ENCODE measurements at places on chromosomes 13 and 19.

DNA sequence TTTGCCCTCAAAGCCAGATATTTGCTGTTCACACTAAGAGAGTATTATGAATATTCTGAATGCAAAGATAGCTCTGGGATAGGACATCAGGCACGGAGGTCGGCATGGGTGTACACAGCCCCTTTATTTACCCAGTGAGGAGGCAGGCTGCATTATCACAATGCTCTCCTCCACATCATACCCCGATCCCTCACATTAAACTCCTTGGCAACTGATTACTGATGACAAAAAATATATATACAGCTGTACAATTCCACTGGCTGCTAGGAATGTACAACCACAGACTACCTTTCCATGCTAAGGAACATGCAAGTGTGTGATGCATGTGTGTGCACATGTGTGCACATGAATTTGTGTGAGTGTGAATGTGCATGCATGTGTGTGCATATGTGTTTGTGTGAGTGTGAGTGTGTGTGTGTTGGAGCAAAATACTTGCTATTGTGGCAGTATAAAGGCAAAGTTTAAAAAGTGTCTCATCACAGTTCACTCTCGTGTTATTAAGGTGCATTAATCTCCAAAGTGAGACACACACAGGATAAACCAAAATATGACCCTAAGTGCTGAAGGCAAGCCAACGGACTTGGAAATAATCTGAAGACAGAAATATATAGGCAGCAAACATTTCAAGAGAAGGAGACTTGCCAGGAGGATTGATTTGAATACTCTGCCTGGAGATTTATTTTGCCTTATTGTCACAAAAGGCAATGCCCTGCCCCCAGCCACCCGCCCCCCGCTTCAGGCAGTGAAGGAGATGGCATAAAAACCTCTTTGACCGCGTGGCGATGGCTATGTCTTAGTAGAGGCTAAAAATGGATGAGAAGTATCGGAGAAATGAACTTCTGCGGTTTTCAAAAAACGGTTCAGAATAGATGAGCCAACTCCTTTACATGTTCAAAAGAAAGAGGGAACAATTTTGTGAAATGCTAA, 274.8 kb downstream of the TSHZ3 start:
- no peak for DNase-seq

GRCh38 chr13:36061054-36061453, 70.1 kb downstream of the DCLK1 start:
- DNase-seq = no peak

- no peak for DNase-seq
Measured at GRCh38 chr19:39401070-39401548, 5.5 kb upstream of the ZFP36 start.

GRCh38 chr13:65470781-65471180, 1759.4 kb downstream of the PCDH9 start:
- DNase-seq = peak; percentile 39

DNA sequence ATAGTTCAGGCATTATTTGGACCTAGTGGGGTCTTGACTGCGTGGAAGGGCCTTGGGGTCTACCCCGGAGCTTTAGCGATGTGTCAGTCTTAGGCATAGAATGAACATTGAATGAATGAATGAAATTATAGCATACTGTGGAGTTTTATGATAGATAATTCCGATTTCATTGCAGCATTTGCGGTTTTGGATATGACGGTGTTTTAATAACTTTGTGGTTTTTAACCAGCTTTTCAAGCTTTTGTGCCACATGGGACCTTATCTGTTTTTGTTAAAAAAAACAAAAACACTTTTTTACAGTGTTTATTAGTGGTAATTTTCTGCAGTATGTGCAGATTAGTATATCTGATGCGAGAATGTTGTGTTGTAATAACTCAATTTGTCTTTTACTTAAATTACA, 696 bp downstream of the NUP58 start:
- DNase-seq = no peak

DNA sequence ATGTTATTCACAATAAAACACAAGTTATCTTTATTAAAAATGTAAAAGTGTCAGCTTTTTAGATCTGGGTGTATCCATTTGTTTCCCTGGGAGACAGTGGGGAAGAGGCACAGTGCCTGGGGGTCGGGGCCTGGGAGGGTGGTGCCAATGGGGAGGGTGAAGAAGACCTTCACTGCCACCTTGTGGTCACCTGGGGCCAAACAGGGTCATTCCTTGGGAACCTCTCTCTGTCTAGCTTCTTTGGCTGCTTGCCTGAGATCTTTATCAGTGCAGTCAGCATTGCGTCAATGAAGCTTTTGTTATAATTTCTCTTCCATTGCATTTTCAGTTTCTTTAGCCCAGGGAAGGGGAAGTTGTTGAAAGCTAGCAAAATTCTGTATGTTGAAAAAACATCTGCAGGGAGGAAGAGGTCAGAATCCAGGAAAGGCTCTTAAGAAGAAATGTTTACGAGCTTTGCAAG, 39.1 kb downstream of the PCDH8 start:
- DNase-seq = peak; percentile 28

GRCh38 chr13:46751811-46752635, 44.9 kb downstream of the ESD start:
- DNase-seq = peak; percentile 51

DNA sequence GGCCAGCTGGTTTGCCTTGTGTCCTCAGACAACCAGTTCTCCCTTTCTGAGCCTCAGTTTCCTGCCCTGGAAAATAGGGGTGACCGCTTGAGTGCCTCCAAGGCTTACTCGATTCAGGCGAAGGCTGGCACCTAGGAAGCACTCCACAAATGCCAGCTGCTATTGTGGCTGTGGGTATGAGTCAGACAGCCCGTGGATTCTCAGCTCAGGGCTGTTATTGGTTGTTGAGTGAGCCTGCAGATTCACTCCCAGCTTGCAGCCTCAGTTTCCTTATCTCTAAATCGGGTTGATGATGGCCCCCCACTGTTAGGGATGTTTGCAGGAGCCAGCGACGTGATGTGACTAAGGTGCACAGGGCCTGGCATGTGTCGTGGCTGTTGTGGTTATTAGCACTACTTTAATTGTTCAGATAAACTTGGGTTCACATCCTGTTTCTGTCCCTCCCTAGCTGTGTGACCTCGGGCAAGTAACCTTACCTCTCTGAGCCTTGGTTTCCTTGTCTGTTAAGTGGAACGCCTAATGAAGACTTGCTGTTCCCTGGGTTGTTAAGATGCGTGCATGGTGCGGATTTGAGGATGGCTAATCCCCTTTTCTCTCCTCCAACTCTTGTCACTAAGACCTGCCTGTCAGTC, 2.4 kb downstream of the MARK4 start:
- peak; percentile 19 for DNase-seq

DNA sequence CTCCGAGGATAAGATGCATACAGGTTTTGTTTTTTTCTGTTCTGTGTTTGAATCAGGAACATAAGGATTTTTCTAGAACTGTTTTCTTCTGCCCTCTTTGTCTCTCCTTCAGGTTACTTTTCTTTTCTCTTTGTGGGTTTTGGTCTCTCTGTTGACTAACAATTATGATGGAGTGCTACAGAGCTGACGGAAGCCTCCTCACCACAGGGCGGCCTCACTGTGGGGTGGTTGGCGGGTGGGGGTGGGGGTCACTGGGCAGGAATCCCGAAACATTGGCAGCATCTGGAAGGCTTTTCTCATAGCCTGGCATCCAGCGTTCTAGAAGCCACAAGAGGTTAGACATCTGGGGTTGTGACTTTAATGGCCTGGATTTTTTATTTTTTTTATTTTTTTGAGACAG, 12.0 kb upstream of the MATK start:
- DNase-seq = no peak

DNA sequence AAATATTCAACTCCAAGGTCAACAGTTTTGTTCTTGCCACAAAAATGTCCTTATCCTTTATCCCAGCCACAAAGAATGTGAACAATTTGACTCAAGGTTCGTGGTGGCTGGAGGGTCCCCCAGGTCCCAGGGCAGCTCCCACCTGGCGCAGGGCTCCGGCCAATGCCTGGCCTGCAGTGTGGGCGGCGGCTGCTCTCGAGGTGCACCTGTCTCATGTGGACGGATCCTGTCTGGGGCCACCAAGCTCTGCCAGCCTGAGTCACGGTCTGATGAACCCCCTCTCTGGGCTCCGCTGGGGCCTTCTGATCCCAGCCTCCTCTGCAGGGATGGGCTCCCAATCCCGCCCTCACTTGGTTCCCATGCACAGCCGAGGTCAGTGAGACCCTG, 49.4 kb downstream of the GAS6 start:
- DNase-seq = peak; percentile 78

- DNase-seq = no peak
Measured at GRCh38 chr19:51571599-51571998, 516 bp downstream of the ZNF175 start.

- no peak for DNase-seq
Measured at GRCh38 chr19:4279530-4280422, 710 bp downstream of the SHD start.

- DNase-seq = no peak
Measured at GRCh38 chr19:43895727-43896308, 39.3 kb downstream of the ZNF45 start.

DNA sequence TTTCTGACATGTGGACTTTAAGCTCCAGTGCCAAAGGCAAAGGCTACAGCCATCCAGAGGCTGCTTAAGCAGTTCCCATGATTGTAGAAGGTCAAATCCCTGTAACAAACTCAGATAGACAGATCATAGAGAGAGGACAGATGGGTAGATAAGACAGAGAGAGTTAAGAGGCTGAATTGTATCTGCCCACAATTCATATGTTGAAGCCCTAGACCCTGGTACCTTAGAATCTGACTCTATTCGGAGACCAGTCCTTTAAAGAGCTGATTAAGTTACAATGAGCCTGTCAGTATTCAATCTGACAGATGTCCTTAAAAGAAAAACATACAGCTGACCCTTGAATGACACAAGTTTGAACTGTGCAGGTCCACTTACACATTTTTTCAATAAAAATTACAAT, 115.2 kb downstream of the RAP2A start:
- no peak for DNase-seq

GRCh38 chr13:103140001-103140671, 73.9 kb upstream of the SLC10A2 start:
- DNase-seq = peak; percentile 4

- DNase-seq = no peak
Measured at GRCh38 chr13:42173789-42174343, 98.1 kb upstream of the AKAP11 start.

GRCh38 chr13:110023729-110024644, 237.6 kb upstream of the IRS2 start:
- no peak for DNase-seq

GRCh38 chr19:48745208-48745995, 1.3 kb downstream of the IZUMO1 start:
- peak; percentile 71 for DNase-seq

DNA sequence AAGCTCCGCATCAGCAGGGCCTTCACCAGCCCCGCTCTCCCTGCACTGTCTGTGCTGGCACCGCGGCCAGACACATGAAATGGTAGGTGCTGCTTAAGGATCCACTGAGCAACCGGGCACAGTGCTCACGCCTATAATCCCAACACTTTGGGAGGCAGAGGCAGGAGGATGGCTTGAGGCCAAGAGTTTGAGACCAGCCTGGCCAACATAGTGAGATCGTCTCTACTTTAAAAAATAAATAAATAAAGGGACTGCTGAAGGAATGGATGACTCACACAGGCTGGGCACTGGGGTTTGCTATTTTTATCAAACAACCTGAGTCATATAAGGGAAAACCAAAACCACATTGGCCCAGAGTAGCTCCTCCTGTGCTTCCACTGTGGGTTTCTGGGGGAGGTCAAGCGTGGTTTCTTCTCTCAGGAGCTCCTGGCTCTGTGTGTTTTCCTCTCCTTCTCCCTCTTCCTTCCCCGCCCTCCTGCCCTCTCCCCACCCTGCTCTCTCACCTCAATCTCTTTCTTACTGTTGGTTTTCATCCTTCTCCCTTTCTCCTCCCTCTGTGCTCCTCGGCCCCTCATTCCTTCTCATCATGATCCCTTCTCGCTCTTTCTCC, 21.3 kb downstream of the VRK3 start:
- peak; percentile 97 for DNase-seq

DNA sequence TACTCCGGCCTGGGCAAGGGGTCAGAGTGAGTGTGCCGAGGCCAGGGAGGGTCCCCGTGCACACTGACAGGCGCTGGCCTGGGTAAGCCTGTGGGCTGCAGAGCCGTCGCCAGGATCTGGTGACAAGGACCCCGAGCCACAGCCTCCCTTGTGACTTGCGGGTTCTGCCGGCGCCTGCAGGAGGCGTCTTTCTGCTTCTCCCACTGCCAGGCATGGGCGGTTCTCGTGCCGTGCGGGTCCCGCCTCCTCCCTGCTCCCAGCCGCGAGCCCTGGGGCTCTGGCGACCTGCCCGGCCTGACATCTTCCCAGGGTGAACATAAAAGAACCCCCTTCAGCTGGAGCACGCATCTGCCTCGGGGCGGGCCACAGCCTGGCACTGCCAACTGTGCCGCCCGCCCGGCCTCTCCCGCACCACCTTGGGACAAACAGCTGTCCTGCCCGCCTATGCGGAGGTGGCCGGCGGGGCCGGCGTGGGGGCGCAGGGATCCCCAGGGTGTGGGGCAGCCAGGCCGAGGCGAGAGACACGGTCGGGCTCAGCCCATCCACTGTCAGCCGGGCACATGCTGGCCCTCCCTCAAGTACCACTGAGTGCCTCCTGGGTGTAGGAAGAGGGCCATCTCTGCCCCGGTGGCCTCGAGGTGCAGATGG, 1.5 kb upstream of the HCN2 start:
- peak; percentile 86 for DNase-seq

GRCh38 chr19:32257326-32258073, 87.9 kb upstream of the ZNF507 start:
- no peak for DNase-seq

DNA sequence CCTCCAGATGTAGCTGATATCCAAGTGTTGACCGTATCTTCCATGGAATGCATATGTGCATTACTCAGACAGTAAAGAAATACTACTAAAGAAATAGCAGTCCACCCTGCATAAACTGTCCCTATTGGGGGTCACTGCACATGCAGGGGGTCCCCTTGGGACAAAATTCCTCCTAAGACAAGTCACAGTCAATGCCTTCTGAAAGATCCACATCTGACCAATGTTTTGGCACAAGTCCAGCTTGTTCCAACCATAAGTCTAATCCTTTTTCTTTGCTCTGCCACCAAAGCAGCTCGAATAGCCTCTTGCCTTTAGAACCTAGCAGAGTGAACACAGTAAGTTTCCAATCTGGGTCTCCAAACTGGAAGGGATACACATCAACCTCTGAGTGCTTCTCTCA, 87.9 kb downstream of the DIAPH3 start:
- DNase-seq = peak; percentile 58

DNA sequence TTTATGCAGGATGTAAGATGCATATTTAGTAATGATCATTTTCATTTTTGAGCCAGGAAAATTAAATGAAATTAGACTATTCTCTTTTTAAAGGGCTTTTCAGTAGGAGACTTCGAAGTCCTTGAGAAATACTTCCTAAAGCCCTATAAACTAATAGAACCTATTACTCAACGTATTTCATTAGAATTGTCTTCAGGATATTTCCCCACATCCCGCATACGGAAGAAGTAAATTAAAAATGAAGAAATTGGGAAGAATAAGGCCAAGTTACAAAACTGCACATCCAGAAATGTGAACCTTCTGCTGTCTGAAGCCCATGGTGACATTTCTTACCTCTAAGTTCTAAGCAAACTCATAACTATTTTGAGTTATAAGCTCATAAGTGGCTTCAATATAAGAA, 66.5 kb downstream of the RXFP2 start:
- no peak for DNase-seq
